ENCODE measurements at places on chromosomes 1 and 21. TPM values are rescaled to one million over a fixed set of nuclear protein-coding genes. Genes with fewer than 3 reads are reported as not detected.

DNA sequence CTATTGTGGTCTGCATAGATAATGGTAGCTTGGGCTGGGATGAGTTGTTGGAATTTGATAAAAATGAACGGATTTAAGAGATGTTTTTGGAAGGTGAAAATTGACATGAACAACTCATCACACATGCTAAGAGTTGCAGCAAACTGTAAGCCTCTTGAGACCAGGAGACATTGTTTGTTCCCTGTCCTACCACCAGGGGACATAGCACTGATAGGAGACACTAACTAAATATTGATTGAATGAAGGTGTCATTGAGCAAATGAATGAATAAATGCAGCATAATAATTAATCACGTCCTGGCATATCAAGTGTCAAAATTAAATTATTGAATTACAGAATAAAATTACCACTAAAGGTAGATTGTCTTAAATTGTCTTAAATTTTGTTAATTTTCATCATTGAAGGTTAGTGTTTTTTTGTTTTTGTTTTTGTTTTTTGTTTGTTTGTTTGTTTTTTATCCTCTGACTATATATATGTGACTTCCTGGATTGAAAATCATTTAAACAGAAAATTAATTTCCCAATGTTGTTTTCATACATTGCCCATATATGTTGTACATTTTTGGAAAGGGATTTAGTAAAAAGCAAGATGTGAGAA lies 285.3 kb upstream of the C1orf105 start:
- no peaks in the 10 kb centered on the region for H3K27me3 ChIP-seq
- no peaks in the 10 kb centered on the region for H3K36me3 ChIP-seq
- H3K4me1 ChIP-seq, result no peaks in the 10 kb centered on the region
- no peak overlapping the region for H3K27ac ChIP-seq

DNA sequence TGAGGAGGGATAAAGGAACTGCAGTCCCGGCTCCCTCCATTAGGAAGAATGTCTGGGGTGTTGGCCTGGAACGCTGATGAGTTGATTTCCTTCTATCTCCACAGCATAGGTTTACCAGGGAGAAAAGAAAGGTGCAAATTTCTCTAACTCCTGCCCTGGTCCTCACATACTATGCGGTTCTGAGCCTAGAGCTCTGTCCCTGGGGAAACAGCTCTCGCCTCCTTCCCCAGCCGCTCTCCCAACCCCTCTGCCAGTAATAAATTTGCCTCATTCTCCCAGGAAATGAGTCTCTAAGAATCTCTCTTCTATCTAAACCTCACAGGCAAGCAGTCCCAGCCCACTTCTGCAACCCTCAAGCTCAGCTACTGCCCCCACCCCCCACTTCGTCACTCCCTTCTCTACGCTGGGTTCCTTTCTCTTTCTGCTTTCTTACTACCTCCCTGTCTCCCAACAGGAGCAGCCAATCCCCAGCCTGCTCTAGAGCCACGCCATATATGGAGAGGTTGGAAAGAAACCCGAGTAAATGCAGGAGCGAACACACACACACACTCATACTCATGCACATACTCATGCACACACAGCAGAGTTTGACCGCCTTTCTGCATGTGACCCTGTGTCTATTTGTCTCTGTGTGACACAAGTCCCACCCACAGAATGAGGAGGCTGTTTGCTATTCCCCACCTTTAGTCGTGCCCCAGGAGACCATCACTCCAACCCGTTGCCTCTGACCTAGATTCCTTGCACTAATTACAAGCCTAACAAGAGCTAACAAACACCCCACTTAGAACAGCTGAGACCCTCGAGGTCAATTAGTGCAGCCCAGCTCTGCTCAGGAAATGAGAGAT lies 13.4 kb downstream of the PLEKHO1 start:
- peak overlapping the region; percentile 31 for H3K4me3 ChIP-seq
- no peaks in the 10 kb centered on the region for H3K27me3 ChIP-seq
- peaks cover 20% of the 10 kb centered on the region for H3K4me1 ChIP-seq

GRCh38 chr21:25428537-25428936 lies 178.7 kb downstream of the MRPL39 start:
- no peaks in the 10 kb centered on the region for H3K36me3 ChIP-seq
- no peak for DNase-seq
- no peaks in the 10 kb centered on the region for H3K27me3 ChIP-seq
- H3K4me1 ChIP-seq, result no peaks in the 10 kb centered on the region

- H3K4me3 ChIP-seq, result no peak overlapping the region
- H3K27me3 ChIP-seq, result no peaks in the 10 kb centered on the region
- H3K4me1 ChIP-seq, result peaks cover 33% of the 10 kb centered on the region
- DNase-seq, result no peak
- no peak overlapping the region for H3K27ac ChIP-seq
- H3K36me3 ChIP-seq, result no peaks in the 10 kb centered on the region
Observed at GRCh38 chr1:228785366-228786330, 50.4 kb downstream of the RHOU start.

GRCh38 chr1:10939654-10940450 lies 72.6 kb upstream of the TARDBP start:
- DNase-seq, result no peak
- H3K4me1 ChIP-seq, result peaks cover 32% of the 10 kb centered on the region
- no peak overlapping the region for H3K27ac ChIP-seq
- H3K4me3 ChIP-seq, result no peak overlapping the region
- no peaks in the 10 kb centered on the region for H3K27me3 ChIP-seq

CD48 gene
- polyA plus RNA-seq, result 8.6 TPM

IGSF21 gene
- polyA plus RNA-seq, result 0.54 TPM
